ENCODE measurements at places on chromosomes 6 and 20.

- DNase-seq: no peak
Measured at GRCh38 chr20:10094566-10095173, 59.9 kb downstream of the ANKEF1 start.

- DNase-seq: no peak
Measured at GRCh38 chr6:166768761-166769160, 141.7 kb upstream of the RPS6KA2 start.

GRCh38 chr6:169869301-169869700 is 117.9 kb downstream of the ERMARD start:
- DNase-seq: no peak

- no peak for DNase-seq
Measured at GRCh38 chr20:3330046-3330741, 77.3 kb downstream of the DNAAF9 start.

DNA sequence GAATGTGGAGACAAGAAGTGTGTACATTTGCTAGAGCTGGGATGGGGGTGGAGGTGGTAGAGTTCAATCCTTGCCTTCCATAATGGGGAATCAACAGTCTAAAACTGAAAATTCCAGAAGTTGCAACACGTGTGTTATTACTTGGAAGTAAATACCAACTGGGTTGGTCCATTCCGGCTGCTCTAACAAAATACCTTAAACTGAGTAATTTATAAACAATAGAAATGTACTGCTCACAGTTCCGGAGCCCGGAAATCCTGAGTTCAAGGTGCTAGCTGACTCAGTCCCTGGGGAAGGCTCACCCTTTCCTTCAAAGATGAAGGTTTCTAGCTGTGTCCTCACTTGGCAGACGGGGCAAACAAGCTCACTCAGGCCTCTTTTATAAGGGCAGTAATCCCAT is 59.0 kb downstream of the RIN2 start:
- peak; percentile 99 for DNase-seq

- no peak for DNase-seq
Measured at GRCh38 chr20:35742741-35743523, 872 bp upstream of the RBM39 start.

GRCh38 chr6:141576751-141577150 is 556.0 kb upstream of the GJE1 start:
- DNase-seq: no peak

GRCh38 chr6:44387346-44388134 is at the start of gene CDC5L:
Gene CDC5L (plus strand): TSS chr6:44387706. CDS start chr6:44387824, 118 bp downstream.
- DNase-seq: peak; percentile 100

DNA sequence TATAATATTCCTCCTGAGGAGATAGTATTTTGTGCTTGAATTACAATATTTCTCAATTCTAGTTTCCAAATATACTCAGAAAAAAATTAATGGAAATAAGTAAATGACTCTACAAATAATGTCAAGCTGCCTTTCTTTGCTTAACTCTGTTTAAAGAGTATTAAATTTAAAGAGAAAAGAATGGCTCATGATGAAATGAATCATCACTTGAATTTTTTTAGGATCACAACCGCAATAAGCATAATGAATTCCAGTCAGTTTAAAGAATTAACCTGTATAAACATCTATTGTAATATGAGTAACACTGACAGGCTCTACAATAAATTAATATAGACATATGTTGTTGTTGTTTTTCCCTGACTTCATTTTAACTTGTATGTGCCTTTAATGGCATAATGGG is 266.2 kb upstream of the ADGRB3 start:
- no peak for DNase-seq

DNA sequence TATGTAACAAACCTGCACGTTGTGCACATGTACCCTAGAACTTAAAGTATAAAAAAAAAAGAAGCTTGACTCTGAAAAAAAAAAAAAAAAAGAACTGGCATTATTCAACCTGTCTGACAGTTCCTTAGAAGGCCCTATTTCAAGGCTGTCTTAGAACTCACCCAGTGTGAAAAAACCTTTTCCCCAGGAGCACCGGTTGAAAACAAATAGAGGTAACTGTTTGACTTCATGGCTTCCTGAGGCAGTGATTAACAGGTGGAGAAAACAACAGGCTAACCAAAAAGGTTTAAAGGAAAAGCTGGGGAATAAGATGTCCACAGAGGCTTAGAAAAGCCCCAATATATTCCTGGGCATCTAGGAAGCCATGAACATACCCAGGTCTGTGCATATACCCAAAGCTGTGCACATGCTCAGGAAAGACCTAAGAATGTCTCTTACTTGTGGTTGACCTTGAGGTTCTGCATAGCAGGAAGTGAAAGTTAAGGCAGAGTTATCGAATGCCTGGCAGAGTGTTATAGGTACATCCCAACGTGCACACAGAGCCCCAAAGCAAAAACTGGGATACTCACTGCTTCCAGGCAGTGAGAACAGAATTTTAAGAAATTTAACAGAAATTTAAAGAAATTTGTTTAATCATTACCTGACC is 7.0 kb downstream of the UQCC1 start:
- no peak for DNase-seq

- no peak for DNase-seq
Measured at GRCh38 chr20:50417023-50417329, 93.2 kb upstream of the PTPN1 start.

GRCh38 chr6:64580346-64580745 is 944.7 kb downstream of the PHF3 start:
- DNase-seq: no peak

DNA sequence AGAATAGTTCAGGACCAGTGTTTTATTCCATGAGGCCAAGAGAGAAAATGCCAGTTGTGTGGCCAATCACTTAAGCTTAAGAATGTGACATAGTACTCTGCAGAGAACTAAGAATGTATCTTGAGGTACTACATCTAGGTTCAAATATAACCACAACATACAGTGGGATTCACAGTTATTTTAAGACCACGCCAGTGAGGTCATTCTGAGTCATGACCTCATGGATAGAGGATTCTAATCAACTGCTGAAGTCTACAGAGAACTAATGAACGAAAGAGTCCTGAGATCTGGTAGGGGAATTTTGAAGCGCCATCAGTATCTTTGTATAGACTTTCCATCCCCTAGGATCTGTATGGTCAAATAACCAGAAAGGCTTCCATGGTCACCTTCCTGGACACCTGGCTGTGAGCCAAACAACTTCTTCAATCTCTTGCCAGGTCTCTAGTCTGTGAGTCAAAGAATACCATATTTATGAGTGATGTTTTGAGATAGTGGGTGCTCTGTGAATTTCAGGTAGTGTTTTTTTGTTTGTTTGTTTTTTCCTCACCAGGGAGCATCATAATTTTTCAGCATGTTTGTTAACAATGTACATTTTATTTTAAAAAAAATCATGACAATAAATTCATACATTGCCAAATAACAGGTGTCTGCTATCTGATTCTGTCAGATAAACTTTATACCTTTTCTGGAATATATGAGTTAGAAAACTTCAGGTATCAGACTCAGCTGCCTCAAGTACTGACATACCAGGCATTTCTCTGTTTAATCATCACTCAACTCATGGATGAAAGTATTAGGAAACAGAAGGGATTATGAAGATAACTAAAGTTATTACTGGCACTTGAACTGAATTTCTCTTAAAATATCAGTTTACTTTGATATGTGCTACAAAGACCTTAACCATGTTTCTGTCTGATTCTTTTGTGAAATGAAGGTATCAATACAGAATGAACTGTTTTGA is 217.9 kb downstream of the PLCB4 start:
- no peak for DNase-seq
